ENCODE measurements at places on chromosomes 11 and 22. TPM values are rescaled to one million over a fixed set of nuclear protein-coding genes. Genes with fewer than 3 reads are reported as not detected.

The SAA1 gene
- 1.9 TPM for total RNA-seq

The INS gene
- not detected for total RNA-seq

The GAS2L1 gene
- 15.2 TPM for total RNA-seq

The HBB gene
- not detected for total RNA-seq

The FOLR3 gene
- not detected for total RNA-seq

The KLHDC7B gene
- 0.72 TPM for total RNA-seq

The LYVE1 gene
- not detected for total RNA-seq

The CHRNA10 gene
- 1.9 TPM for total RNA-seq

The MGAT3 gene
- not detected for total RNA-seq

The KMT2A gene
- 78.7 TPM for total RNA-seq

The HIRA gene
- total RNA-seq = 13.7 TPM

The ZP1 gene
- total RNA-seq = not detected

The AMBRA1 gene
- 41.4 TPM for total RNA-seq

The APOBEC3B gene
- total RNA-seq = 66.5 TPM

The FDXACB1 gene
- 2.2 TPM for total RNA-seq

The FXYD2 gene
- total RNA-seq = not detected

The APOA5 gene
- total RNA-seq = not detected

The AQP11 gene
- 1.4 TPM for total RNA-seq

The WNT7B gene
- total RNA-seq = 75.5 TPM

All from PC-9 (cell line).